ENCODE measurements at places on chromosomes 1 and 21.

DNA sequence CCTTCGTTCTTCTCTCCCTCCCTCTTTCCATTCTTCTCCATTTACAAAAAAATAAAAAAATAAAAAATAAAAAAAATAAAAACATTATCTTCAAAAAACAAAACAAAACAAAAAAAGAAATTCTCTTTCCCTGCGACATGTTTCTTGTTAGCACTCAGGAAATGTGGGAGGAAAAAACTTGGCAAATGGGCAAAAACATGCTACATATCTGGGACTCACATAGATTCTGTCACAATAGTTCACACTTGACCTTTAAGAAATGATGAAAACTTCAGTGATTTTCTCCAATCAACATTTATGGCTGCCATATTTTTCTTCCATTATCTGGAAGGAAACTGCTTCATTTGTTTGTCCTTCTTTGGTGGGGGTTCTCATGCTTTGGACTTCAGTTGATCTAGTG is 109.3 kb downstream of the PRKAB2 start:
- peaks cover 5% of the 10 kb centered on the region for H3K36me3 ChIP-seq
- H3K27ac ChIP-seq, result no peak overlapping the region
- H3K4me1 ChIP-seq, result no peaks in the 10 kb centered on the region
- H3K27me3 ChIP-seq, result peaks cover 5% of the 10 kb centered on the region

- no peak overlapping the region for H3K4me3 ChIP-seq
- H3K27me3 ChIP-seq, result peaks cover 5% of the 10 kb centered on the region
- no peaks in the 10 kb centered on the region for H3K4me1 ChIP-seq
- no peaks in the 10 kb centered on the region for H3K36me3 ChIP-seq
- no peak for DNase-seq
- no peak overlapping the region for H3K27ac ChIP-seq
These were observed 598.2 kb downstream of the PLPP3 start for GRCh38 chr1:55981010-55981650.

- no peak overlapping the region for H3K27ac ChIP-seq
- peaks cover 3% of the 10 kb centered on the region for H3K27me3 ChIP-seq
- H3K4me3 ChIP-seq, result peak overlapping the region; percentile 6
- H3K4me1 ChIP-seq, result peaks cover 16% of the 10 kb centered on the region
- peaks cover 6% of the 10 kb centered on the region for H3K36me3 ChIP-seq
- peak; percentile 23 for DNase-seq
These were observed 47.9 kb downstream of the LAMC1 start for GRCh38 chr1:183070923-183071618.

DNA sequence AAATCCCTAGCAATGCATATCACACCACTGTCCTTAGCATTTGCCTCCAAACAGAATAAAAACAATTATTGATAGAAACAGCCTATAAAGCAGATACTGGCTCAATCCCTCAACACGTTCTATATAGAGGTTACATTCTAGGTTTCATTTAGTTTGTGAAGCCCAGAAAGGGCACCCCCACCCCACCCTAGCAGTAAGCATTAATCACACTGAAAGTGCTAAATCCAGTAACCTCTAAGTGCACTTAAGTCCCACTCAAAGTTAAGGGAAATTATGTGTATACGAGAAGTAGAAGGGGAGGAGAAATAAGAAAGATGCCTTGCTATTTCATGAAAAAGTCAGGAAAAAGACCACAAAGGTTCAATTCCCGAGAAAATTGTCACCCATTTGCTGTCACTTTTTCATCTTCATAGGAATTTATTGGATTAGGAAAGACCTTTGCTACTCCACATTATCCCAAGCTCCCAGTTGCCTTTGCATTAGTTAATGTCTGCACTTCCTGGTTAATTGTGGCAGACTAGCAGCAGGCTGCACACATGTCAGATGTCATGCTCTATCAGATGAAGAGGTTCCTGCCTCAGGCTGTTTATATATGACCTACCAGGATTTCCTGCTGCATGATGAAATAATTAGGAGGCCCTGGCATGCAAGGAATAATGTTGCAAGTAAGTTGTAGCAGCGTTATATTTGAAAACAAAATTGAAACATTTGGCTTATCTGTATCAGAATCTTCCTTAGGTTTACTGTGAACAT is 54.5 kb upstream of the LHX8 start:
- no peaks in the 10 kb centered on the region for H3K36me3 ChIP-seq
- H3K27ac ChIP-seq, result no peak overlapping the region
- H3K4me3 ChIP-seq, result no peak overlapping the region

DNA sequence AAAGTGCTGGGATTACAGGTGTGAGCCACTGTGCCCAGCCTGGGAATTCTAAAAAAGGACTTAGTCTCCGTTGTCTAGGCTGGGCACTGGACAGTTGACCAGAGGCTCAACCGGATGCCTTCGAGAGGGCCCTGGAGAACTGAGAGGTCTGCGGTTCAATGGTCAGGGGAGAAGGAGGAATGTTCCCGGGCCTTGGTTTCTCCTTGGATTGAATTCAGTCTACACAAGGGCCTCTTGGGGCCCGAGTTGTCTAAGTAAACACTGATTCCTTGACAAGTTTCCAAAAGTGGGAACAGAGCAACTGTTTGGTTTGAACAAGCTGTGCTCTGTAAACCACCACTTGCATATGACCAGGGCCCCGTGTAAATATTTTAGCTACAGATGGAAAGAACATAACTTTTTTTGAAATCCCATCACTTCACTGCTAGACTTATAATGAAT is 29.1 kb upstream of the CAPZB start:
- H3K4me1 ChIP-seq, result peaks cover 38% of the 10 kb centered on the region
- H3K27ac ChIP-seq, result no peak overlapping the region
- H3K27me3 ChIP-seq, result no peaks in the 10 kb centered on the region
- H3K4me3 ChIP-seq, result no peak overlapping the region
- no peaks in the 10 kb centered on the region for H3K36me3 ChIP-seq

GRCh38 chr1:192795916-192796618 is 12.8 kb upstream of the RGS2 start:
- DNase-seq, result no peak
- no peak overlapping the region for H3K4me3 ChIP-seq
- no peak overlapping the region for H3K27ac ChIP-seq
- H3K4me1 ChIP-seq, result peaks cover 2% of the 10 kb centered on the region
- no peaks in the 10 kb centered on the region for H3K36me3 ChIP-seq
